ENCODE measurements at places on chromosomes 3 and 15.
A peak's percentile ranks its signal among the peaks of the same experiment; 100 is the strongest.

GRCh38 chr3:31240013-31240412 lies 292.7 kb upstream of the STT3B start:
- no peak for DNase-seq

GRCh38 chr3:27544372-27544865 lies 60.2 kb upstream of the SLC4A7 start:
- peak; percentile 71 for DNase-seq

DNA sequence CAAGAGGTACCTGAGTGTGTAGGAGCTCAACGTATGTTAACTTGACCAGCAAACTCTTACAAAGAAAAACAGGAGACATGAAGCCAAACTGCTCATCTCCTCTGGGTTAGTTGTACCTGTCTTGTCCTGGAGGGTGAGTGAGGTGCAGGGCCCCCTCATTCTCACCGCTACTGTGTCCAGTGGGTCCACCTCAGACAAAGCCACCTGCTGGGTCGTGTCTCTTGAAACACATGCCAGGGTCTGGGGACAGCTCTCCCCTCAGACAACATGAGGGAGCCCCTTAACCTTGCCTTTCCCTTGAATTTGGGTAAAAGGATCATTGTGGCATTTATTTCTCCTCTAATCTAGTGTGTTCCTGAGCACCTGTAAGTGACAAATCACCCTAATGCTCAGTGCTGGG lies 185.6 kb downstream of the TLE3 start:
- DNase-seq = no peak

DNA sequence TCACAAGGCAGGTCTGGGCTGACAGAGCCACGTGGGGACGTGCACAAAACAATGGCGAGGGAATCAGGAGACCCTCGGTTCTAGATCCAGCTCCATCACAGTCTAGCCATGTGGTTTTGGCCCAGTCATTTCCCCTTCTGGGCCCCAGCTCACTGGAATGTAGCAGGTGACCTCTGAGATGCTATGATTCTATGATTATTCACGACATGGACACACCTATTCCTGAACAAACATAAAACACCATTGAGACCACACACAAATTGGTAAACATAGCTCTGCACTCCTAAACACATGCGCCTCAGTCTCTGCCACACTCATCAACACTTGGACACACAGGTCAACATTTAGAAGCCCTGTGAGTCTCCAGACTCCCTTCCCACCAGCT lies 9.0 kb downstream of the IGDCC4 start:
- DNase-seq = no peak

GRCh38 chr15:96625256-96625655 lies 294.8 kb downstream of the NR2F2 start:
- DNase-seq = no peak

DNA sequence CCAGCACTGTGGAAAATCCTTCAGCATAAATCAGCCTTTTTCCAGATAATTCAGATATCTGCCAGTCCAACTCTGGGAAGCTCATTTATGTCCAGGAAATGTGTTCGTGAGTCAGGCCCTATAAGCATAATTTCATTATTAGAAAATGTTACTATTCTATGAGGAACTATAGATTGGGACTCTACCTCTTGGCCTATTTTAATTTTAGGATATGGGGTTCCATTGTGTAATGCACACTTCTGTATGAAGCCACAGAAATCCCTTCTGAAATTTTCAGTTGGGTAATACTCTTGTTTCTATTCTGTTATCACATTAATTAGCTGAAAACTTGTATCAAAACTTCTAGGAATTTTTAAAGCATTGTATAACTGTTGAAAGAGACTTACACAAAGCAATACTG lies 43.9 kb upstream of the IL12A start:
- DNase-seq = no peak

DNA sequence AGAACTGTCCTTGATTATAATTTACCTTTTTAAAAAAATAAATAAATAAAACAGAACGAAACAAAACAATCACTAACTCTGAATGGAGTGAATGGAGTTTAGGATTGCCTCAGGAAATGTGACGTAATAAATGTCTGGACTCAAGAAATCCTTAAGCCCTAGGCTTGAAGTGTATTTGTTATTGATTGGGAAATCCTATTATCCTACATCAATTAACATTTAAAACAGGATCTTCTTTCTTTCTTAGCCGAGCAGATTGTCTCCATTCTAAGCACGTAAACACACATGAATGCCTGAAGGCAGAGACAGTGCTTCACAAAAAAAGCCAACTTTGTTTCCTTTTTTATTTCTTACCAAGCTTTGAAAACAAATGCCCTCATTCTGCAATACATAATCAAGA lies 33.4 kb downstream of the KAT2B start:
- peak; percentile 34 for DNase-seq

DNA sequence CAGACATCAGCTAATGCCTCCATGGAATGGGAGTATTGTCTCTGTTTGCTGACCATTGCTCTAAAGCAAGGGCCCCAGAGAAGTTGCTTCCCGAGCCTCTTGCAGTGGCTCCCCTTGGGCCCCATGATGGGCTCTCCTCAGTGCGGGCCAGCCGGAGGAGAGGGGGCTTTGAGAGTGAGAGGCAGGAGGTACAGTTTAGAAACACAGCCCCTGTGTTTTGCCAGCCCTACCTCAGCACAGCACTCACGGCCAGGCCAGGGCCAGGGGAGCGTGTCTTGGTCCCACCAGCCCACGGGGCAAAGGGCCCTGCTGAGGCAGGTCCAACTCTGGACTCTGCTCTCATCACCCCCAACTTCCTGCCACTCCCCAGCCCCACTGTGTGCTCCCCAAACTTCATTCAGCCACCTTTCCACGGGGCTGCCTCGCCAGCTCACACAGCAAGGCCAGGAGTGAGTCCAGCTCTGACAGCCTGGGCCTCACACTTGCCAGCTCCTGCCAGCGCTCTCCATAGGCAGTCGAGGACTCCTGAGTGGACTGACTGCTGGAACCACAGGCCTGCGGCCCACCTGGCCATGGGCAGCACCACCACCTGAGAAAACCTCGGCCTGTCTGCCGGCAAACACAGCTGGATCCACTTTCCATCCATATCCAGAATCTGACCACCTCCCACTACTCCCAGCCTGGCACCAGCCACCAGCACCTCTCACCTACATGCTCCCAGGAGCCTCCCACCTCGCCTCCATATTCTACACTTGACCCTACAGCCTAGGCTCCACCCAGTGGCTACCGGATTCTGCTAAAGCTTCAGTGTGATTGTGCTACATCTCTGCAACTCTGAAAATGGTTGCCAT lies 99.0 kb downstream of the TLE3 start:
- no peak for DNase-seq

DNA sequence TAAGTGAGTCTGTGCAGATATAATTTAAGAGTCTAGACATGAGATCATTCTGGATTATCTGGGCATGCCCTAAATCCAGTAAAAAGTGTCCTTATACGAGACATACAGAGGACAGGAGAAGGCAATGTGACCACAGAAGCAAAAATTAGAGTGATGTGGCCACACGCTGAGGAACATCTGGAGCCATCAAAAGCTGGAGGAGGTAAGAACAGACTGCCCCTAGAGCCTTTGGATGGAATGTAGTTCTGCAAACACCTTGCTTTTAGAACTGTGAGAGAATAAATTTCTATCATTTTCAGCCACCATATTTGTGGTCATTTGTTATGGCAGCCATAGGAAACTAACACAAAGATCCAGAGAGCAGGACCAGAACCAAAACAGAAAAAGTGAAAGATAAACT lies 41.0 kb downstream of the CD200 start:
- DNase-seq = no peak

DNA sequence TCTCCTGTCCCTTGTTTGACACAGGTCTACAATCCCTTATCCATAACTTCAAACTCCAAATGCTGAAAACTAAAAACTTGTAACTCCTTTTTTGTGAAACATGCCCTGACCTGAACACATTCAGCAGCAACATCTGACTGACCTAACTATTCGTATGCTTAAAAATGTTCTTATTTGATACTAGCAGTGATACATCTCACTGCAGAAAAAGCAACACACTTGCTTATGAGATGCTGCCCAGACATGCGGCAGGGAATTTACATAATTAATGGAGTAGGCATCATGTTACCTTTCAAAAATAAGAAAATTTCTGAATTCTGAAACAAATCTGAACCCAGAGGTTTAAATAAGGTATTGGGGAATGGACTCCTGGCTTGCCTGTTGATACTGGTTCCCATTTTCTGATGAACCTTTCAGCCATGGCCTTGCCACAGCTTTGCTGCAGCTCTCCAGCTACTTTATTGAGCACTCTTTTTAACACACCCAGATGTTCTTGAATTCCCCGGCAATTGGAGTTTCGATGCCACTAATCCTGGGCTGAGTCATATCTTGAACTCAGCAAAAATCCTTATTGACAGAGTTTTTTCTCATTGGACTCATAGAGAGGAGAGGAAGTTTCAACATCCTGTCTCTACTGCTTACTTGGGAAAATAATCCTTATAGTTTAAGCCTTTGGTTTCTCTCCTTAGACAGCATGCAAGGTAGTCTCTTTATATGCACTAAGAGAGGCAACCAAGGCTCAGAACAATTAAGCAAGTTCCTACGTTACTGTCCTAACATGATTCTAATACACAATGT lies 296.6 kb upstream of the LMCD1 start:
- peak; percentile 31 for DNase-seq

DNA sequence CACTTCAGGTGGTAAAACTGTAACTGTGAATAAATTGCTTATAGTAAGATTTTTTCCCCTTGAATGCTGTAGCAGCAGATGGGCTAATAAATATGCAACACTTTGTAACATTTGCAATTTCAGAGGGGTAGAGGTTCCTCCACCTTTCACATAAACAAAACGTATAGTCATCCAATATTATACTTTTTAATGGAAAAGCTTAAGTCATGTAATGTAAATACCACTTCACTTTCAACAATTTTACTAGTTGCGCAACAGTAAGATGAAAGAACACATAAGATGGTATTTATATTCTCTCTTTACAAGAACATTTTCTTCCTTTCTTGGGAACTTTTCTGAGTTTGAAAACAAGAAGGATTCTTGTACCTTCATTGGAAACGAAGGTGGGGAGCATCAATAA lies 56.6 kb upstream of the FAM3D start:
- DNase-seq = peak; percentile 66

GRCh38 chr3:186742618-186743380 lies 25.6 kb downstream of the KNG1 start:
- peak; percentile 34 for DNase-seq

DNA sequence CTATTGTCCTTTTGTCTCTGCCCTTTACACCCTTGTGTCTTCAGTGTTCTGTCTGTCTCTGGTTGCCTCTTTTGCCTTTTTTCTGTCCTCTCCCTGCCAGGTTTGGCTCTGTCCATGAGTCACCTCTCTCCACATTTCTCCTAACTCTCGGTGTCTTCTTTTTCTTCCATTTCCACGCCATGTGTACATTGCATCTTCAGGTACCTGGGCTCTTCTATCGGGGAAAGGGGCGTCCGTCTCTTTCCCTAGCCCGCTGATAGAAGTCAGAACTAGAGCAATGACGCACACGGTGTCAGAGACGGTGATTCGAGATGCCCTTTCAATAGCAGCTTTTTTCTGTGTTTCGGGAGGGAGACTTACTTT lies 641 bp downstream of the OPA1 start:
- DNase-seq = peak; percentile 44

DNA sequence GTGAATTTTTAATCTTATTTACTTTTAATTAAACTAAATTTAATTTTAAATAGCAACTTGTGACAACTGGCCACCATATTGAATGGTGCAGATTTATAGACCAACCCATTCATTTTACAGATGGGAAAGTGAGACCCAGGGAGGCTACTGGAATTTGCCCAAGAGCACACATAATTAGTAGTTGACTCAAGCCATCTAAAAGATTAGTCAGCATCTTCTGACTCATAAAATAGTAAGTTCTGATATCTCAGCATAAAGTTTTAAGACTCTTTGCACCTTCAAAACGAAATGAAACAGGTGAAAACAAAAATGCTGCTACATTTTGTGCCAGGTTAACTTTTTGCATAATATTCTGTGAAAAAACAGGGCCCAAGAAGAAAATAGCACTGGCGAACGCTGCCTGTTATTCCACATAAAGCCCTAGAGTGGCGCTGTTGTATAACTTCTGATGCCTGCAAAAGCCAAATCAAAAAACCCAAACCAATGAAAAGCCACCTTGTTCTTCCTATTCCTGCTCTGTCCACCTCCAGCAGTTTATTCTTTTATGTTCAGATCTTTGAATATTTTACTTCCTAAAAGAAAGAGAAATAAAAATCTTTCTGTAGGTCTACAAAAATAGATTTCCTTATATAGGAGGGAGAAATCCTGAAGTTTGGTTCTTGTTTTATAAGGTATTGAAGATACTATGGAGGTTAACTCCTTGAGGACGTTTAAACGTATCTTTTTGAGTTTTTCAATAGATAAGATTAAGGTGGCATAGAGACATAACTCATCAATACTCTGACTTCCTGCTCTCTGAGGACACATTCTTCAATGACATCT lies 62.8 kb downstream of the OTOL1 start:
- peak; percentile 36 for DNase-seq

Data from iris pigment epithelial cell (primary cell).